ENCODE measurements at places on chromosomes 16 and 17.

GRCh38 chr17:62014526-62014925 lies 50.6 kb downstream of the MED13 start:
- no peak for DNase-seq

GRCh38 chr16:83626204-83626603 lies 181.6 kb upstream of the HSBP1 start:
- DNase-seq, result no peak

DNA sequence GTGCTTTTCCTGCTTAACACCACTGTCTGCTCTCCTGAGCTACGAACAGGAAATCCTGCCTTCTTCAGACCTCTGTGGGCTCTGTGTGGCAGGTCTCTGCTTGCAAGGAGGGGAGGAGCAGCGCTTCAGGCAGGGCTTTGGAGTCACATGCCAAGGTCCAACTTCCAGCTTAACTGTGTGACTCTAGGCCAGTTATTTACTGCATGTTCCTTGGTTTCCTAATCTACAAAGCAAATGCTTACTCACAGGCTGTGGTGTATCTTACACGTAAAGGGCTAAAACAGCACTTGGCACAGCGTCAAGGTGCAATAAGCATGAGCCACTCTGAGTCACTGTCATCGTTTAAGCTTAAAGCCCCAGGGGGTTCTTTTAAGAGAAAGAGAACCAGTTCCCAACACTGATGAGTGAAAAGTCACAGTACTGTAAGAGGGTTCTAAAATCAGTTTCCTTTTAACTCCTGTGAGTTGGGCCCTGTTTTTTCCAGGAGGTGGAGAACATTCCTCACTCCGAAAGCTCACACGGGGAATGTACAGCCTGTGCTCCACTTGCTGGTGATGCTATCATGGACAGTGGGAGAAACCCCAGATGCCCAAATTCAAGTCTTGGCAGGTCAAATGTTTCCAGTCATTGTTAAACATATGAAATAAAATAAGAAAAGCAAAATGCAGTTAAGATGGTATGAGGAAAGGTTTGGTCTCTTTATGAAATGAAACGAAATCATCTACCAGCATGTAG lies 54.1 kb upstream of the BCAR1 start:
- DNase-seq, result peak; percentile 89

GRCh38 chr16:84759061-84759460 lies 59.3 kb downstream of the USP10 start:
- no peak for DNase-seq

DNA sequence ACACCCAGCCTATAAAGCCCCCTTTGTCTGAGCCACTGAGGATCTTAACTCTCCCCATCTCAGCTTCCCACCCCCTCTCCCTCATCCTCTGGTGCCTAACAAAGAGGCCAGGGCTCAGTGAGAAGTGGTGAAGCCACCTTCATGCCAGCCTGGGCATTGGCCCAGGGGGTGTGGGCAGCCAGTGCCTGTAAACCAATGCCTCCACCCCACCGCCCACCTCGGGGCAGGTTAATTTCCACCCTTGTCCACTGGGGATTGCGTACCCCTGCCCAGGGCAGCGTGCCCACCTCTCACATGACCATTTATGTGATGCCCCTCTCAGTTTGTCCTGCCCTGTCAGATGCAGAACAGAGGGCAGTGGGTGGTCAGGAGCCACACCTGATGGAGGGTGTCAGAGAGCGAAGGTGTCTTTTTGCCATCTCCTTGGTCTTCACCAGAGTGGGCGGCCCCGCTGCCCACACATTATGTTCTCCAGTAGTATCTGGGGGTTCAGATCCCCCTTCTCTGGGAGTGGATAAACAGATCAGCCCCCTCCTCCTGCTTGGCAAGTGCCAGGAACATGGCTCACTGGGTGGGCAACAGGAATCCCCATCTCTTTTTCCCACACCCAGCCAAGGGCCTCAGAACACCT lies 10.1 kb upstream of the ARHGAP23 start:
- no peak for DNase-seq

- no peak for DNase-seq
Measured at GRCh38 chr17:1217089-1217385, 37.3 kb upstream of the ABR start.

DNA sequence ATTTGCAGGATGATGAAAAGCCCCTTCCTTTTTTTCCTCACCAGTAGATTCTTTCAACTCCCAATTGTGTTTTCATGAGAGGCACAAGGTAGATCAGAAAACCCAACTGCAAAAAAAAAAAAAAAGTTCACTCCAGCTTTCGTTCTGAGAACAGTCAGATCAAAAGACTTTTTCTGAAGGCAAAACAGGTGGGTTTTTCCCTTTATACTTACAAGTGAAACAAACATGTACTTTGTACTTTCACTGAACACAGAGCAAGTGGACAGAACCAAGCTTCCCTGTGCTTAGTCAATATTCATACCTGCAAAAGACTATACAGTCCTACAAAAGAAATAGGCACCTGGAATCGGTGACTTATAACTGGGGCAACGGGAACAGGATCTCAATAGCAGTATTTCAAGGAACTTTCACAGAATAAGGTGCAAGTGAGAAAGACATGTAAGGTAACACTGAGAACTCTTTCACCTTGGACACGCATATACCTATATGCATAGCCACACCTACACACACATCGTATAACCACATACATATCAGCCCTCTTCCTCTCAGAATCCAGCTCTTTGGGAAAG lies 54.1 kb downstream of the TOX3 start:
- DNase-seq, result no peak

- DNase-seq, result no peak
Measured at GRCh38 chr16:12082226-12082887, 105.8 kb downstream of the SNX29 start.

DNA sequence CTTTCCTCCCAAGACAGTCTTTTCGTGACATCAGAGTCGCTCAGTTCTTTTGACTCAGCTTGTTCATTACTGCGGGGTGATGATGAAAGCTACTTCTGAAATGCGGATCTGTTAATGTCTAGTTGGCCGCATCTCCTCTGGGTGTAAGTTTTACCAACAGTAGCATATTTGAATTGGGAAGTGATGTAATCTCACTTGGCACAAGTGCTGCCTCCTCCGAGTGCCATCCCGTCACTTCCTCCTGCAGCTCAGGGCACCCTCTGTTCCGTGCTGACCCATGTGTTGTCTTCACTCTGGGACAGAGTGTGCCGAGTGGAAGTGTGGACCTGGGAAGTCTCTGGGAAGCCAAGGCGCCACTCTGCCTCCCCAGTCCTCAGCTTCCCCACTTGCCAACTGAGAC lies 8.9 kb downstream of the ADAD2 start:
- no peak for DNase-seq

DNA sequence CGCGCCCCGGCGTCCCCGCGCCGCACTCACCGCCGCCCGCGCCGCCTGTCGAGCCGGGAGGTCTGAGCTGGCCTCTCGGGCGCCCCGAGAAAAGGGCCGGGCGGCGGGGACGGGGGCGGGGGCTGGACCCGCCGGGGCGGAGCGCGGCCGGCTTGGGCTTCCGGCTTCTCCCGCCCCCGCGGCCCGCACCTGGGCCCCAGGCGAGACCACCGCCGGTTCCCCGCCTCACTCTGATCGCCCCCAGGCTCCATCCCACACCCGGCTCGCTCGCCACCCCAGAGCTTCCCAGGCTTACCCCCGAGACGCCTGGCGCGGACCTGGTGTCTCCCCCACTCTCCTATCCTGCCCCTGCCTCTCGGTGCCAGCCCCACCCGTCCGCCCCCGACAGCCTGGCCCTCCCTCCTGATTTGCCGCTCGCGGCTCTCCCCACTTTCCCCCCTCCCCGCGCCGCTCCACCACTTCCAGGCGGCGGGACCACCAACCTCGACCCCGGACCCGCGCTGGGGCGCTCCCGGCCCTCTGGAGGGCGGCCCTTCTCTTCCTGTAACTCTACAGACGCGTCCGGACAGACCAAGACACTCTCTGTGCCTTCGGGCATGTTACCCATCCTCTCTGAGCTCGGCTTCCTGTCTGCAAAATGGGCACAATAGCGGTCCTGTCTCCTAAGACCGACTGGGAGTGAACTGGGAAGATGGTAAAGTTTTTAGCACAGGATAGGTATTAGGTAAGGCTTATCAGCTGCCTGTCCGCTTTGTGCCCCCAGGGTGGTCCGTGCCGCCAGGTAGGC lies at the start of gene LITAF:
LITAF (minus strand) TSS at position 64 of the 787 bp plus-strand sequence. CDS start 30,189 bp downstream, outside the sequence.
- no peak for DNase-seq

Measured in smooth muscle cell of the brain vasculature (primary cell).